Brain microvascular endothelial cell (primary cell): ENCODE measurements at places on chromosomes 2 and 18.

GRCh38 chr2:166084301-166084700, 43.5 kb downstream of the SCN1A start:
- DNase-seq, result no peak

DNA sequence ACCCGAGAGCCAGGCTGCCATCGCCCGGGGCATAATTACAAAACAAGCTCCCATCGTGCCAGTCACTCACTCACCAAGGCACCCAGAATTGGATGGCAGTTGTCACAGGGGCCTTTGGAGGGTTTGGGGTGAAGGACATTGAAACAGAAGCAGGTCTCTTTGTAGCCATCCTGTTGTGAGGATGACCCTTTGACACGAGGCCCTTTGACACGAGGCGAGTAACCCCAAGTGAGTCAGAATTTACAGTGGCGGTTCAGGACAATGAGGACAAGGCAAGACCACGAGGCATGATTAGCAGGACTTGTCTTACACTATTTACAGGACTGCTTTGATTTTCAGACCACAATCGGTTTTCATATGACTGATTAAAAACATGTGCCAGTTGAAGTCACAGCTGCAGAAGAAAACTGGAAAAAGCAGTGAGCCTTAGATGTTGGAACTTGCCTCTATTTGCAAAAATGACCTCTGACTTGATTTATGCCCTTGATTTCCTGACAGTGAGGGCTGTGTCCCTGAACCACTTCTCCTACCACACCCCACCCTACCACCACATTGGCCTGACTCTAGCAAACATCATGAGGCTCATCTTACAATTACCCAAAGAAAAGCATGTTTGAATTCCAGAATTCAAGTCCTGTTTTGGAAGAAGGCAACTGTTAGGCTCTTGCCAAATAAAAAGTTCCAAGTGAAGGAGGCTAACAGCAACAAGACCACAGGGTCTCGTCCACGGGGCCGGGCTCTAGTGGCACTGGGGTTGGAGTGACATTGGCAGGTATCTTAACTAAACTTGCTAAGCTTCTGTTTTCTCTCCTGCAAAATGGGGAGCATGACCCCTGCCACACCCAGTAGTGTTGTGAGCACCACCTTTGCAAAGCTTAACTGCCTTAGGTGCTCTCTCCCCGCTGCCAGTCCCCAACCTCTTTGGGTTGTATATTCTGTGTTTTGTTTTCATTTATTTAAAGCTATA, 64.4 kb upstream of the FOSL2 start:
- DNase-seq, result no peak

DNA sequence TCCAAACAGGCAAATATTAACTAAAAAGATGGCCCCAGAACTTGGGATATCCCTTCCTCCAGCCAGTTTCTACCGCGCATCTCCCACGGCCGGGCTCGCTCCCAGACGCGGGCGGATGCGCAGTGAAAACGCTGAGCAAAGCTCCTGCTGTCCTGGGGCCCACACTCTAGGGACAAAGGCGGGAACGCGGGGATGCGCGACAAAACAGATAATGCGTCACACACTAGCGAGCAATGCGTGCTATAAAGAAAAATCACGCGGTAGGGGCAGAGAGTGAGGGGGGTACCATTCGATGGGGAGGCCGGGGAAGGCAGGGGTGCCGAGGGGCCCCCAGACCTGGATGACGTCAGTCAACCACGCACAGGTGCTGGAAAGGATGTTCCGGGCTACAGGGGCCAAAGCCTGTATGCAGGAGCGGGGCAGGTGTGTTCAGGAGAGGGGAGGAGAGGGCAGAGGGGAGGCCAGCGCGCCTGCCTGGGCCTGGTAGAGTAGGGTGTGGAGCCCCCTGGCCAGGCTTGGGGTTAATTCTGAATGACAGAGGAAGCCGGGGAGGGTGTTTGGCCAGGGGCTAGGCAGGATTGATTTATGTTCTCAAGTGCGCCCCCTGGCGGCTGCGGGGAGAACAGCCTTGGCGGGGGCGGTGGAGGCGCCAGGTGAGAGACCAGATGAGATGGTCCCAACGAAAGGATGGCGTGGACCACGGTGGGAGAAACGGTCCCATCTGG, 14.9 kb upstream of the ITM2C start:
- DNase-seq, result peak; percentile 18

- DNase-seq, result no peak
Observed at GRCh38 chr2:117486081-117486480, 328.4 kb upstream of the DDX18 start.

- DNase-seq, result peak; percentile 58
Observed at GRCh38 chr18:475202-476031, 25.1 kb downstream of the COLEC12 start.

- DNase-seq, result peak; percentile 66
Observed at GRCh38 chr18:54684784-54685183, 93.7 kb downstream of the DYNAP start.

DNA sequence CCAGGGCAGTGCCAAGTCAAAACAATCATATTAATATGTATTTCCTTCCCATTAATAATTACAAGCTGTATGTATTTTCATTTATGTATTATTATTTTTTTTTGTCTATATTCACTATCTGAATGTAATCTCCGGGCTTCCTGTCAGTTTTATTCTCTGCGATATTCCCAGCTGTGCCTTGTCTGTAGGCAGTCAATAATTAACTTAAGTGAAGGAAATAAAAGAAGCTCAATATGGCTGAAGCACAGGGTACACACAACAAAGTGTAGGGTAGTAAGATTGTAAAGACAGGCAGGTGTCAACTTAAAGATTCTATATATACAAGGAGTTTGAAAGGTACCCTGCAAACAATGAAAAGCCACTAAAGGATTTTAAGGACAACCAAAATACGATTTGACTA, 122.9 kb downstream of the ROCK1 start:
- no peak for DNase-seq
